ENCODE measurements at places on chromosomes 12 and 14. TPM values are rescaled to one million over a fixed set of nuclear protein-coding genes. Genes with fewer than 3 reads are reported as not detected.

DNA sequence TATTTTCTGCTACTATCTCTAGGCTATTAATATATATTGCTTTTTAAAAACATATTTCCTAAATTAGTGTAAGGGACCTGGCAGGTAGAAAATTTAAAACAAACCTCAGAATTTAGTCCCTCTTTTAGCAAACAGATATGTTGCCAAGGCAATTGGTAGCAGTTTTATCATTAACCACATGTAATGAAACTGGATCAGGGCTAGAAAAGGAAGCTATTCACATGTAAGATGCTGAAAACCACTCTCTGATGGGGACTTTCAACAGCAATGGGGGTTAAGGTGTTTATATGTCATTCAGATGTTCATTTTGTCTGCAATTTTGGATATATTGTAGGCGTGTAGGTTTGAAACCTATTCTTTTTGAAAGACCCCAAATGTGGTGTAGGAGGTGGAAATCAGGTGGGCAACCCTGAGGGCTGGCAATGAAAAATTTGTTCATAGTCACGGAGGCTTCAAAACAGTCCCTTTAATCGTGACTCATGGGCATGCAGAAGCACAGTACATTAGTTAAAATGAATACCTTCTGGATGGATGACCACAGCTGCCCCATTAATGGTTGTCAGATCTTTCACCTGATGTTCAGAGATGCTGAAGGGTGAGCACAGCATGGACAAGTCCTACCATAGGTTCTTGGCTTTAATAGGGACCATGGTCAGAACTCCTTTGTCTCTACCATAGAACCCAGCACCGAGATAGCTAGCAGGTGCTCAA is 5.9 kb upstream of the PKP2 start:
- H3K4me1 ChIP-seq, result peaks cover 16% of the 10 kb centered on the region
- no peak for DNase-seq
- no peak overlapping the region for H3K4me3 ChIP-seq
- no peaks in the 10 kb centered on the region for H3K27me3 ChIP-seq
- H3K36me3 ChIP-seq, result no peaks in the 10 kb centered on the region

GRCh38 chr12:110796952-110797351 is 49.8 kb upstream of the CCDC63 start:
- no peak overlapping the region for H3K4me3 ChIP-seq
- H3K36me3 ChIP-seq, result peaks cover 1% of the 10 kb centered on the region
- DNase-seq, result no peak
- H3K27me3 ChIP-seq, result peaks cover 7% of the 10 kb centered on the region

DNA sequence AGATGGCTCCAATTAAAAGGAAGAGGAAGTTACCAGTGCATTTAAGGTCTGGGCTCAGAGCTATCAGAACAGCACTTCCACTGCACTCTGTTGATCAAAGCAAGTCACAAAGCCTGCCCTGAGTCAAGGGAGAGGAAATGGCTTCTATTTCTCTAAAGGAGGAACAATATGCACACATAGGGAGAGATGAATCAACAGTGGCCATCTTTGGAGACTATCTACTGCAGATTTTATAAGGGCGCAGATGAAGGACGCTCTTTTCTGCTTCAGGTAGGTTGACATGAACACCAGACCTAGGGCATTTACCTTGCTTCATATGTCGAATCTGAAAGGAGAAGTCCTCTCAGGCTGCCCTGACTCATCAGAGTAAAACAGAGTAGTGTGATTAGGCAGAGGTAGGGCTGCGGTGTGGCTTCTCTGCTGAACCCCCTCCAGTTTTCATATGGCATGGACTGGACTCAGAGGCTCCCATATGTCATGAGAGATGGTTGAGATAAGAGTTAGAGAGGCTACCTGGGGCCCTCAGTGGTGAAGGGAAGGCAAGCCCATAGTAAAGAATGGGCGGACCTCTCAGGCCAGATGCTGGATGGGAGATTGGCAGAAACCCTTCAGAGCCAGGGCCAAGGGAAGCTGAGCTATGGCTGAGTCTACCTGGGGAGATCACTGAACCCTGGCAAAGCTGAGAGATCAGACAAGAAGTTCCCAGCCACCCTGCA is 84.4 kb downstream of the ARF6 start:
- no peak for DNase-seq
- peaks cover 58% of the 10 kb centered on the region for H3K4me1 ChIP-seq
- H3K36me3 ChIP-seq, result no peaks in the 10 kb centered on the region
- H3K27ac ChIP-seq, result no peak overlapping the region
- H3K4me3 ChIP-seq, result no peak overlapping the region

Gene ZNF641
- total RNA-seq, result 11.1 TPM
